ENCODE measurements at places on chromosomes 12 and 14. TPM values are rescaled to one million over a fixed set of nuclear protein-coding genes. Genes with fewer than 3 reads are reported as not detected.

GRCh38 chr12:131836193-131836592 lies 8.0 kb downstream of the MMP17 start:
- DNase-seq: no peak

CLEC4D gene
- total RNA-seq: 0.14 TPM

DNA sequence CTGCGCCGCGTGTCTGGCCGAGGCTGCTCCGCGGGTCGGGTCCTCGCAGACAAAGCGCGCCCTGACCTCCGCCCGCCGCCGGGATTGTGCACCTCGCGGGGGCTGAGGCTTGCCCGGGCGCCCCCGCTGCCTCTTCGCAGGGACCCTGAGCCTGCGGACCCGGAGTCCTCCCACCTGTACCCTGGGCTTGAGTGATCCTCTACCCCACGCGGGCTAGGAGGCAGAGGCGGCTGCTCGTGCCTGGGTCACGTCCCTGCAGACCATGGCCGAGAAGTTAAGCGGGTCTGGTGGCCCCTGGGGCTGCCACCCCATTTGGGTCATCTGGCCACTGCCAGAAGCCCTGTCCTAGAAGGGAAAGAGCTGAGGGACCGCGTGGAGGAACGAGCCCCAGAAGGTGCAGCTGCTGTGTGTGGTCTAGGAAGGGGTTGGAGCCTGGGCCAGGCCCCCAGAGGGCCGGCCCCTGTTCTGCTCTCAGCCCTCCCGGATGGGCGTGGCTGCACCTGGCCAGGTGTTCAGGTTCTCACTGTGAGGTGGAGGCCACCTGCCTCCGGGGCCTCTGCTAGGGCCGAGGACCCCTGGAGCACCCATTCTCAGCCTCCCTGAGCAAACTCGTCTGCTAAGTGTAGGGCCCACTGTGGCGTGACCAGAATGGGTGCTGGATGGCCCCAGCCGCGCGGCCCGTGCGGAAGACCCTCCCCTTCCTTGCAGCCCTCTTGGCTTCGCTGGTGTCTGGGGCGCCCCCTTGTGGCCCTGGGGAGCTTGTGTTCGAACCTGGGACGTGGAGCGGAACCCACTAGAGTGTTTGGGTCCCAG lies 49.6 kb downstream of the LRCOL1 start:
- no peak for DNase-seq

- DNase-seq: peak; percentile 64
Measured at GRCh38 chr14:90820958-90821357, 4.7 kb upstream of the TTC7B start.

DNA sequence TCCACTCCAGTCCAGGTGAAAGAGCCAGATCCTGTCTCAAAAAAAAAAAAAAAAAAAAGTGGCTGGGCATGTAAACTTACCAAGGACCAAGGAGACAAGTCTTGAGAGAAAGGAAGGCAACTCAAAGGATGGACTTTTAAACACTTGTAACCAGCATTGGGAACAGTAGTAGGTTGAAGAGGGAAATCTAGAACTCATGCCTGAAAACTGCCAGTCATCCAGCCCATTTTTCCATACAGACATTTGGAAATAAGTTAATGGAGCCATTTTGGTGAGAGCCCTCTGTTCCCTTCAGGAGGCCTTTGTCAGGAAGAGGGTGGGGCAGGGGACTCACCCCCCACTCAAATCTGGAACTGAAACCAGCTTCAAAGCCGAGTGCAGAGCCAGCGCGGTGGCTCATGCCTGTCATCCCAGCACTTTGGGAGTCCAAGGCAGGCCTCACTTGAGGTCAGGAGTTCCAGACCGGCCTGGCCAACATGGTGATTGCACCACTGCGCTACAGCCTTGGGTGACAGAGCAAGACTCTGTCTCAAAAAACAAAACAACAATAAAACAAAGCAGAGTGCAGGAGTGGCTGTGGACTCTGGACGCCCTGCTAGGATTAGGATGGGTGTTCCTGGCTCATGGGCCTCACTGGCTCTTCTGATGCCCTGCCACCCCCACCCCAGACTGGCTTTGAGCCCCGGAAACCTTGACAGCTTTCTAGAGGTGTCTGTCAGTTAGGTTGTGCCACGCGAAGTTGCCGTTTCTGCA lies 1.6 kb upstream of the MLXIP start:
- DNase-seq: no peak

- no peak for DNase-seq
Measured at GRCh38 chr14:101820283-101820798, 58.8 kb downstream of the PPP2R5C start.

DNA sequence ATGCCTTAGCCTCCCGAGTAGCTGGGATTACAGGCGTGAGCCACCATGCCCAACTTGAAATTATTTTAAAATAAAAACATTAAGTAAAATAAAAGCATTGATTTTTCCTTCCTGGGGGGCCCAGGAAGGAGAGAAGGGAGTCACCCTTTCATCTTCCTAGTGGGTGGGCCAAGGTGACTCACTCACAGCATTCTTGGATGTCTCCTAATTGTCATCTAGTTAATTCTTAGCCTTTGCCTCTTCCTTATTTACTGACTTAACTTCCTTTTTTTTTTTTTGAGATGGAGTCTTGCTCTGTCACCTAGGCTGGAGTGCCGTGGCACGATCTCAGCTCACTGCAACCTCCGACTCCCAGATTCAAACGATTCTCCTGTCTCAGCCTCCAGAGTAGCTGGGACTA lies 29.2 kb downstream of the TMEM120B start:
- DNase-seq: no peak

GRCh38 chr12:29113101-29113500 lies 36.0 kb upstream of the FAR2 start:
- DNase-seq: no peak

GRCh38 chr14:73191441-73191840 lies 45.9 kb upstream of the PAPLN start:
- no peak for DNase-seq

DNA sequence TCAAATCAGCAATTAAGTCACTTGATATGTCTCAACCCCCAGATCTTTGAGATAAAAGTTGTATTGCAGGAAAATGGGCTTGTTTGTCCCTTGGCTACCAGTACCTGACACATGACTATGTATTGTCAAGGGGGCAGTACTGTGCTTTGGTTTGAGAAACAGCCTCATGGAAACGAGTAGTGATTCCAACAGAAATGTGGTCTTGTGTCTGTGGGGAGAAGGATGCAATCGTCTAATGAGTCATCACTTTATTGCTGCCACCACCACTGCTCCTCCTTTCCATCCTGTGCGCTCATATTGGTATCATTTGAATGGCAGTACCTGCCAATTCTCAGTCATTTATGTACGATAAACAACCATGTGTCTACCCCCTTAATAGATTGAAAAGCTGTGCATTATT lies 72.8 kb upstream of the ARHGAP5 start:
- no peak for DNase-seq

- no peak for DNase-seq
Measured at GRCh38 chr12:97910559-97910958, 448.0 kb downstream of the RMST start.

DNA sequence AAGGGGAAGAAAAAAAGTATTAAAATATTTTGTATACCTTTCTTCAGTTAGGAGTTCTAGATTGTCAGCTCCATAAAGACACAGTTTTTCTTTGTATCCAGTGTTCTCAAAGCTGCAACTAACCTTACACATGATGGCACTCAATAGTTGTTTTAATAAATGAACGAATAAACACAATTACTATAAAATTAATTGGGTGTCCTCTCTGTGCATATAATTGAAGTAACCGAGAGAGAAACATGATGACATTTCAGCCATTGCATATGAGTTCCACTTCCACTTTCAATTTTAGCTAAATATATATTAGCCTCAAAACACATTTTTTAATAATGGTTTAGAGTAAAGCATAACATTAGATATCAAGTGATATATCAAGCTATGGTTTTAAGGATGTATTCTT lies 671.2 kb downstream of the LRFN5 start:
- DNase-seq: no peak

DTX1 gene
- 1.3 TPM for total RNA-seq

- no peak for DNase-seq
Measured at GRCh38 chr14:44099743-44100488, 407.2 kb downstream of the FSCB start.

DNA sequence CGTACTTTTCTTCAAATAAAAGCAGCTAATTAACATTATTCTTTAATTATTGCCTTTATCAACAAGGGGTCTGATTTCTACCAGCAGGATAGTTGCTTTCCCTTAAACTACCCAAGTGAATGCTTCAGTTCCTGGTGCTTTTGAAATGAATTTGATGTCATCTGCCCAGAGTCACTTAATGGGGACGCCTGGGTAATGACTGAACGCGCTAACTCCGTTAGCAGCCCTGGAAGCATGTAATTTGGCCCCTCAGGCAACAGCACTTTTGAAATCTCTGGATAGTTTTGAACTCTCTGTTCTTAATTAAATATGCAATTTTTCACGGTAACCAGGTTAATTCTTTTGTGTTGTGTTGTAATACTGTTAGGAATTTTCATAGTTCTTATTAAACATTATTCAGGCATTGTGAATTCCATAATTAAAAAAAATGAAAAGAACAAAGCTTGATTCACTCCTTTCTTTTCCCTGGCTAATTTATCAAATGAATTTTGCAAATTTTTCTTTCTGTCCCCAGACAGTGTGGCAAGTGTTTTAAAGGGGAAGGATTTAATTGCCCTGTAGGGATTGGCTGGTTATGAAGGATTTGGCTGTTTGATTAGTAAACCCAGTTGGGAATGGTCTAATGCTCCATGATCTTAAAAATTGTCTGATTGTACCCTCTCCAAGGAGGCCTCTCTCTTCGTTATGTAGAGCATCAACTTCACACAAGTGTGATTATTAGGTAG lies 137.5 kb upstream of the MYL2 start:
- DNase-seq: no peak

DNA sequence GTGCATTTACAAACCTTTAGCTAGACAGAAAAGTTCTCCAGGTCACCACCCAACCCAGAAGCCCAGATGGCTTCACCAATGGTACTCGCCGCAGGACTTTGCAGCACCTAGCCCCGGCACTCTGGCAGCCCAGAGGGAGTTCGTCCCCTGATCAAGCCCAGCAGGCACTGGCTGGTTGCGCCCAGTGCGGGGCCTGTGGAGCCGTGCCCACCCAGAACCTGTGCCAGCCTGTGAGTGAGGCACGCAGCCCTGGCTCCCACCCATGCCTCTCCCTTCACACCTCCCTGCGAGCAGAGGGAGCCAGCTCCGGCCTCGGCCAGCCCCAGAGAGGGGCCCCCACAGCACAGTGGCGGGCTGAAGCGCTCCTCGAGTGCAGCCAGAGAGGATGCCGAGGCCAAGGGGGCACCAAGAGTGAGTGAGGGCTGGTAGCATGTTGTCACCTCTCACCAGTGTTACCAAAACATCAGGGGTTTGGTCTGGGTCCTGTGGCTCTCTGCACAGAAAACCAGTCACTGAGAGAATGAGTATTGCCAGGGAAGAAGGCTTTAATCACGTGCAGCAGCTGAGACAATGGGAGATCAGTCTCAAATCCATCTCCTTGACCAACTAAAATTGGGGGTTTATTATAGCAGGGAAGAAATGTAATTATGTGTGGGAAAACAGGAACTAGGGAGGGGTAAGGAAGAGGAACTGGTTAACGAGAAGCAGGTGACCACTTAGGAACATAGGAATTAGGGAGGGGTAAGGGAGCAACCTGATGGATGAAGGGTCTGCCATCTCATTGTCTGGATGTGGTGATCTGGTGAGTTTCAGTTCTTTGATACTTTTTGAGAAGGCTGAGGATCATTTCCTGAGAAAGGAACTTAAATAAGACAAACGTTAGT lies 151.3 kb downstream of the NUBPL start:
- no peak for DNase-seq

LBHD2 gene
- not detected for total RNA-seq

DNA sequence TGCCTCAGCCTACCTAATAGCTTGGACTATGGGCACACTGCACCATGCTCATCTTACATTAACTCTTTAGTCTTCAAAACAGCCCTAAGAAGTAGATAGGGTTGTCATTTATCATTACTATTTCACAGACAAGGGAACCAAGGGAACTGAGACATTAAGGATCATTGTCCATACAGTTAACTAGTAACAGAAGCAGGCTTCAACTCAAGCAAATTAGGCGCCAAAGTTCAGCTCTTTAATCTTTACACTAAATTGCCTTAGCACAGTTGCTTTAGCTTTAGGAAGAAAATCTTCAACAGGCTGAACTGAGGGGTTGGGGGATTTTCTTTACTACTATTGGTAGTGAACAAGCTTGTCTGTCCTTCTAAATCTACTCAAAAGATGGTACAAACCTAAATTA lies 68.8 kb upstream of the CAND1 start:
- DNase-seq: no peak

PLBD1 gene
- total RNA-seq: 19.8 TPM

DNA sequence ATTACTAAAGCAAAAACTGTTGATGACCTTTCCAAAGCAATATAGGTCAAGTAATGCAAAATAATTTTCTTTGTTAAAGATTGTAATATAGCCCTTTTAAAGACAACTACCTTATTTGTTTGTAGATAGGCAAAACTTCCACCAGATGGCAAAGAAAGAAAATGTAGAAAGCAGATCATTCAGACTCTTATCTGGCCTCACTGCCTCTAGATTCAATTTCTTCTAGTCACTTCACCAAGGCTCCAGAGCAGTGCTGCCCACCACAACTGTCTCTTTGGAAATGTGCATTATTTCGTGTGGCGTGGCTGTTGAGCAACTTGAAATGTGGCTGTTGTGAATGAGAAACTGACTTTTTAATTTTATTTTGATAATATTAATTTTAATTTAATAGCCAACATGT lies 127.1 kb downstream of the ITPR2 start:
- no peak for DNase-seq

- DNase-seq: no peak
Measured at GRCh38 chr14:94334872-94335271, 11.7 kb upstream of the SERPINA6 start.

DNA sequence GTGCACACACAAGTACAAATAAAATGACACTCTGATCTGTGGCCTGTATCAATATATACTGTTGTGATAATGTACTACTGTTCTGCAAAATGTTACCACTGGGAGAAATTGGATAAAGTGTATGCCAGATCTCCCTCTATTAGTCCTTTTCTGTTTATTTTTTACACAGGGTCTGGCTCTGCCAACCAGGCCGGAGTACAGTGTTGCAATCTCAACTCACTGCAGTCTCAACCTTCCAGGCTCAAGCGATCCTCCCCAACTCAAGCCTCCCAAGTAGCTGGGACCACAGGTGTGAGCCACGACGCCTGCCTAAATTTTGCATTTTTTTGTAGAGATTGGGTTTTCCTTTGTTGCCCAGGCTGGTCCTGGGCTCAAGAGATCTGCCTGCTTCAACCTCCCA lies 1.9 kb downstream of the NT5DC3 start:
- DNase-seq: no peak

GPR68 gene
- total RNA-seq: 0.61 TPM

DNA sequence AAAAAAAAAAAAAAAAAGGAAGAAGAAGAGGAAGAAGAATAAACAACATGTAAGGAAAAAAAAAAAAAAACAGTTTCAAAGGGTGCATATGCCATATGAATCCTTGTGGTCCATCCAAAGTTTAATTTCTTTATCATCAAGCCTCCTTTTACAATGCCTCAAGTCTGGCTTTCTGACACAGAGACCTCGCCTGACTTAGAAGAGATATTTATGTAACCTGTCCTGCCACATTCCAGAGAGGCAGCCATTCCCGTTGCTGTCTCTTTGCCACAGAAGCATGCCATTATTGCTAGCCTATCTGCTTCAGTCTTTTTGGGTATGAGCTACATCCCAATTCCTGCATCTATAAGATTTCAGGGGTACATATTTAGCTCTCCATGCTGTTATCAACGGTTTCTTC lies 596.7 kb upstream of the ATP2B1 start:
- no peak for DNase-seq

- no peak for DNase-seq
Measured at GRCh38 chr12:34597548-34598351, 575.5 kb downstream of the ALG10 start.

Measured in heart left ventricle (tissue), 16 donors.